Ovary (tissue), 10 donors: ENCODE measurements at places on chromosomes 2 and 18. TPM values are rescaled to one million over a fixed set of nuclear protein-coding genes. Genes with fewer than 3 reads are reported as not detected.

DNA sequence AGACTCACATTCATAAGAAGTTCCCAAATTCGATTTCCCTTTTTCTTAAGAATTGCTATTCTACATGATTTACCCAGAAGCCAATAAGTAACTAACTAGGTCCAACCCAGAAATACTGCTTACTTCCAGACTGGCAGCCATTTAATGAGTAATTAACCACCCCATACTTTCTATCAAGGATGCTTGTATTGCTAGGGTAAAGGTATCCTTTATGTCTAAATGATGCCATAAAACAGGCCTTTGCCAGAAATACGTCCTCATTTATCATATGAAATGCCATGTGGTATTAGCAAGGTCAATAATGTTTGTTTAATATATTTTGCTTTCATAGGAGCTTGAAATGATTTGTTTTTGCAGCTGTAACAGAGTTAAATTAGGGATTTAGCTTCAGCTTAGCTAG is 56.1 kb downstream of the PLEKHM3 start:
- no peak for DNase-seq

- DNase-seq: peak; percentile 19
Observed at GRCh38 chr2:99960790-99961189, 181.6 kb downstream of the AFF3 start.

- DNase-seq: no peak
Observed at GRCh38 chr2:60567919-60568768, 14.7 kb upstream of the BCL11A start.

DNA sequence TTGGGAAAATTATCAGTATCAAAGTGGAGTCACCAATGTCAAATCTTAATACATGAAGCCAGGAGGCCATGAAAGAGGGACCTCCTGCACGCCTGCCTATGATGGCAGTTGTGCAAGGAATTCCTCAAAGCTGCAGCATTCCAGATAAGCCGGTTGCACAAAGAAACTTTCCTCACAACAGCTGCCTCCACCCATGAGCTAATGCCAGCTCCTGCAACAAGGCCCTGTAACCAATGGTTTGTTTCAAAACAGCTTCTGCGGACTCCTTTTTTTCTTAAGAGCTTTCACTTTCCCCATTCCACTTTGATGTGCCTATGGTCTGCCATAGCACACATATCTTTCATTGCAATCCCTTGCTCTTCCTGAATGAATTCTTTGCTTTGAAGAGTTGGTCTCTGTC is 22.4 kb downstream of the TMEM200C start:
- no peak for DNase-seq

Gene ALKAL2
- 9.6 TPM for total RNA-seq

Gene GCG
- 0.24 TPM for total RNA-seq

Gene ADRA2B
- 1.3 TPM for total RNA-seq

Gene IL1RN
- total RNA-seq: 0.43 TPM
